ENCODE measurements at places on chromosomes 1 and 21.
A peak's percentile ranks its signal among the peaks of the same experiment; 100 is the strongest.

- no peak for DNase-seq
These were observed 121.8 kb upstream of the RUNX3 start for GRCh38 chr1:25051906-25052305.

DNA sequence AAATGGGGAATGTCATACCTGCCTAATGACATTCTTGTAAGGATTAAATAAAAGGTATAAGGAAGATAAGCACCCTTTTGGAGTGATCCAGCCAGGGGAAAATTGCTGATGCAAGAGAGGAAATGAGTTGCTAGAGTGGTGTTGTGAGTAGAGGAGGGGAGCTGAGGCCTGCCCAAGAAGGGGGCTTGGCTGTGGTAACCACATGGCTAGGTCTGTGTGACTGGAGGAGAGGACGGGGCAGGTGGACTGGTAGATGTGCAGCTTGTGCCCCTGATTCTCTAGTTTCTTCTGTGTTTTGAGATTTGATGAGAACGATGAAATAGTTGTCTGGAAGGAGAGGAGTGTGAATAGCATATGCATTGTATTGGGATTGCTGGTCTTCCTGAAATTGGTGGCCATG, 6.6 kb downstream of the TXLNA start:
- no peak for DNase-seq

GRCh38 chr1:208139434-208140045, 104.6 kb downstream of the PLXNA2 start:
- DNase-seq, result no peak

DNA sequence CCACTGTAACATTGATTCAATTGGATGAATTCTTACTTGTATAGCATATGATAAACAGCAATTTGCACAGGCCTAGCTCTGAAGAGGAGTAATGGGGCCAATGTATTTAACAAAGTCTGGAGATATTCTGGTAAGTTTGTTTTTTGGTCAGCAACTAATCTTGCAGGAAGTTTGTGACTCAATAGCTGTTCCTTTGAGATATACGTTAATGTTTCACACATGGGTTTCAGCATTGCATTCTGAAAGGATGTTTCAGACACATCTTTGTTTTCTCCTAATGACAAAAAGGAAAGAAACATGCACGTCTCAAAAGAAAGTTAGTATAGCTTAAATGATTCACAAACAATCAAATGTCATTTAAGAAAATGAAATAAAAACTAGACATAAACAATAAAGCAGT, 49.0 kb downstream of the LTN1 start:
- no peak for DNase-seq

DNA sequence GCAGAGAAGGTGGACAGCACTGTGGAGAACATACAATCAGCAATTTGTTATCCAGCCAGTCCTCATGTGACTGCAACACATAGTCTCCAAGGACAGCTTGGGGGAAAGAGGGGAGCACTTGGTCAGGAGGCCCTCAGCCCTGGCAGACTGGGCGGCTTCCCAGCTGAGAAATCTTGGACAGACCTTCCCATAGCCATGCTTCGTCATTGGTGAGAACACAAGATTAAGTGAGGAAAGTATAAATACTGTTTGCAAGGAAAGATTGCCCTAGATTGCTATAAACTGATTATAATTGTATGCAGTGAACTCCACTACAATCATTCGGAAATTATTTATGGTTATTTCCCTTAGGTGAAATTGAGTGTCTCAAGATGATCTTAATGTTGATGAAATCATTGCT, 131.5 kb downstream of the LMX1A start:
- no peak for DNase-seq

GRCh38 chr1:25247829-25248754, 838 bp upstream of the RSRP1 start:
- DNase-seq, result peak; percentile 73

- no peak for DNase-seq
These were observed 152.9 kb upstream of the DAB1 start for GRCh38 chr1:57576756-57577155.

DNA sequence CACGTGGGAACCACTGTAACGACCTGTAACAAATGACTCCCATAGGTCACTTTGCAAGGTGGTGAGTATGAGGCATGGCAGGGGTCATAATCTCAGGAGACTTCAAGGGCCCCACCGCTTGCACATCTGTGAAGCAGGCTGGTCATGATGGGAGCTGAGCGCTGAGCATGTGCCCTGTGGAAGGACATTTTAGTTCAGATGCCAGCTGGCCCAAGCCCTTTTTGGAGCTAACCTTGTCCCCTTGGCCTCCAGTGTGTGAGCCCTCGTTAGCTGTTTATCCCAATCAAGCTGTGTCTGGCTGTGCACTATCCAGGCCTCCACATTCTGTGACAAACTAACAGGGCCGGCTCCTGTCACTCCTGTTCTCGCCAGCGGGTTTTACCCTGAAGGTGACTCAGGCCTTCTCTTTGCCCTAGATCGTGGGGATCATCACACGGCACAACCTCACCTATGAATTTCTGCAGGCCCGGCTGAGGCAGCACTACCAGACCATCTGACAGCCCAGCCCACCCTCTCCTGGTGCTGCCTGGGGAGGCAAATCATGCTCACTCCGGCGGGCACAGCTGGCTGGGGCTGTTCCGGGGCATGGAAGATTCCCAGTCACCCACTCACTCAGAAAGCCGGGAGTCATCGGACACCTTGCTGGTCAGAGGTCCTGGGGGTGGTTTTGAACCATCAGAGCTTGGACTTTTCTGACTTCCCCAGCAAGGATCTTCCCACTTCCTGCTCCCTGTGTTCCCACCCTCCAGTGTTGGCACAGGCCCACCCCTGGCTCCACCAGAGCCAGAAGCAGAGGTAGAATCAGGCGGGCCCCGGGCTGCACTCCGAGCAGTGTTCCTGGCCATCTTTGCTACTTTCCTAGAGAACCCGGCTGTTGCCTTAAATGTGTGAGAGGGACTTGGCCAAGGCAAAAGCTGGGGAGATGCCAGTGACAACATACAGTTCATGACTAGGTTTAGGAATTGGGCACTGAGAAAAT, 7.6 kb downstream of the NPPA start:
- DNase-seq, result no peak

GRCh38 chr21:22250355-22250754, 1252.1 kb downstream of the NCAM2 start:
- DNase-seq, result no peak

GRCh38 chr1:5286244-5286643, 631.8 kb downstream of the AJAP1 start:
- no peak for DNase-seq

DNA sequence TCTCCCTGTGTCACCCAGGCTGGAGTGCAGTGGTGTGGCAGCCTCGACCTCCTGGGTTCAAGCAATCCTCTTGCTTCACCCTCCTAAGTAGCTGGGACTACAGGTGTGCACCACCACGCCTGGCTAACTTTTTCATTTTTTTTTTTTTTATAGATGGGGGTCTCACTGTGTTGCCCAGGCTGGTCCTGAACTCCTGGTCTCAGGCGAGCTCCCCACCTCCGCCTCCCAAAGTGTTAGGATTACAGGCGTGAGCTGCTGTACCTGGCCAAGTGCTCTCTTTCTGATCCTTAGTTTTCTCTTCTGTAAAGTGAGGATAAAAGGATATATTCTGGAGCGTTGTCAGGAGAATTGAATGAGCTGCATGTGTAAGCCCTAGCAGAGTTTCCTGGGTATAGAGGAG, 68.7 kb downstream of the GALNT2 start:
- no peak for DNase-seq

DNA sequence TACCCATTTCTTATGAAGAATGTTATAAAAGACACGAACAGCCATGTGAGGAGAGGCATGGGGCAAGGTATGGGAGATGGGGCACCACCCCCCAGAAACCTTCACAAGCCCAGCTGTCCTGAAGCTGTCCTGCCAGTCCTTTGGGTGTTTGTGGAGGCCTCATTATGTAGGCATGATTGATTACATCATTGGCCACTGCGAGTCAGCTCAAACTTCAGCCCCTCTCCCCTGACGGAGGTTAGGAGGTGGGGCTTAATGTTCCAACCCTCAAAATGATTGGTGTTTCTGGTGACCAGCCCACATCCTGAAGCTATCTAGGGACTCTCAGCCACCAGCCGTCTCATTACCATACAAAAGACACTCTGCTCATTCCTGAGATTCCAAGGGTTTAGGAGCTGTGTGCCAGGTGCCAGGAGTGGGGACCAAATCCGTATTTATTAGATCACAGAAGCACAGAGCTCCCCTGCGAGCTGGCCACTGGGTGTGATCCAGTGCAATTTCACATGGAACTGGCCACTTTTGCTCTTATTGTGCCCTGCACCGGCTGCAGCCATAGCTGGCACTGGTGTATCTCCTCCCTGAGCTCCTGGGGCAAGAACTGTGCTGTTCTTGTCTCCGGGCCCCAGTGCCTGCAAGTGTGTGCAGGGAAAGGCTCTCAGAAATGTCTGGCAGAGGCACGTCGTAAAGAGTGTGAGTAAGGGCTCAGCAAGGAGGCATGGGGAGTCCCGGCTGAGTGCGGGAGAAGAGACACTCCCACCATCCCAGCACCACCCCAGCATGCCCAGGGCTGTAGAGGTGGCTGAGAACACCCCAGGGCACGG, 10.5 kb downstream of the KIAA1614 start:
- no peak for DNase-seq

Data from Kasumi-1 (cell line).